Activated CD4-positive, alpha-beta T cell treated with anti-CD3 and anti-CD28 coated beads, Interleukin-2, amount 50 U/mL, for 24 hours (primary cell): ENCODE measurements at places on chromosomes 5 and 9.

GRCh38 chr9:73806876-73807275 lies 655.2 kb downstream of the ANXA1 start:
- DNase-seq = no peak

DNA sequence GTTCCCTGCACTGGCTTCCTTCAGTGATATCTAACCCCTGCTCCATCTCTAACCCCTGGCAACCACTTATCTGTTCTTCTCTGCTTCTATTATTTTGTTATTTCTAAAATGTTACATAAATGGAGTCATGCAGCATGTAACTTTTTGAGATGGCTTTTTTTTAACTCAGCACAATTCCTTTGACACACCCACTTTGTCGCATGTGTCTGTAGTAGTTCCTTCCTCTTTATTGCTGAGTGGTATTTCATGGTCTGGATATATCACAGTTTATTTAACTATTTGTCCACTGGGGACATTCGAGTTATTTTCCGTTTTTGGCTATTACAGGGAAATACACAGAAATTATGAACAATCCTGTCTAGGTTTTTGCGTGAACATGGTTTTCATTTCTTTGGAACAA lies 200.2 kb downstream of the TRIO start:
- DNase-seq = no peak

GRCh38 chr9:134182554-134183085 lies 18.3 kb upstream of the RNU6ATAC start:
- no peak for DNase-seq

- no peak for DNase-seq
These were observed 189.2 kb upstream of the NR3C1 start for GRCh38 chr5:143592648-143593047.

- no peak for DNase-seq
These were observed 1279.5 kb downstream of the CDH12 start for GRCh38 chr5:21573416-21574314.
